ENCODE measurements at places on chromosomes 5 and 9. TPM values are rescaled to one million over a fixed set of nuclear protein-coding genes. Genes with fewer than 3 reads are reported as not detected.

Gene PTPN3
- 10.2 TPM for total RNA-seq

DNA sequence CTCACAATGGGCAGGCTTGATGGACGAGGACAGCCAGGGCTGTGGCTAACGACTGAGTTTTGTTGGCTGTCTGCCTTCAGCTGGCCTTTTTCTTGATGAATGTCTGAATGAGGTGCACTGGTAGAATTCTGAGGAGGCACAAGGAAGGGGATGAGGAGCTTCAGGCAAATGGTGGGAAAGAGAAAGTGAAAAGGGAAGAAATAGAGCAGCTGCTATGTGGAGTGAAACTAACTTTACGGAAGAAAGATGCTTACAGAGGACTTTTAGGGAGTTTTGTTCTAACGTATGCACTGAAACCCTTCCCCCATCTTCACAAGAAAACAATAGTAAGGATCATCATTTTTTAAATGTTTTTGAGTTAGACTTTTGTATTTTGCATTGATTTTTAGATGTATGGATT lies 45.3 kb downstream of the OR2K2 start:
- DNase-seq: no peak

GRCh38 chr5:98757978-98758377 lies 15.5 kb upstream of the RGMB start:
- DNase-seq: no peak

DNA sequence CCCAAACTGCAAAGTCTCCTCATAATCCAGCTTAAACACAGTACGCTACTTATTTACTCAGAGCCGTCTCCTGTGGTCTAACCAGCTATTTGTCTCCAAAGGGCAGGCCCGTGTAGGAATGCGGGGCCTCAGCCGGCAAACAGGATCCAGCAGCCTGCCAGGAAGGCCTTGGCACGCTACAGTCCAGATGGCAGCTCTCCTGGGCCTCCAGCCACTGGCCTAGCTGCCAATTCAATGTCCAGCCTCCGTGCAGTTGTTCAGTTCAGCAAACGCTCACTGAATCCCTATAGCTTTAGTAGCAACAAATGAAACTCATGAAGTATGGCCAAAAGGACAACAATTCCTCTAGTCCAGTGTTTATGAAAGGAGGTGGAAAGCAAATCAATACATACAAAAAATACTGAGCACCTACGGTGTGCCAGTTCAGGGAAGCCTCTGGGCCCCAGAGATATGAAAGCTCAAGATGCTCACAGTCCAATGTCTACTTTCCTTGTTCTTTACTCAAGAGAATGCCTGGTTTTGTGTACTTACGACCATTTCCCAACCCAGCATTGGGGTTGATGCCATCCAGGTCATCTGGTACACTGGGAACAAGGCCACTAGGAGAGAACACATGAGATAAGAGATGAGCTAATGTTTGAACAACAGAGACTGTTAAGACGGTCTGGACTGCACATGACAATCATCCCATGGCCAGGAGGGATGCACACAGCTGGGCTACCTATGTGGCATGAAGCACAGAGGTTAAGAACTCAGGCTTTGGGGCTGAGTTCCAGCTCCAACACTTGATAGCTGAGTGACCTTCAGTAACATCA lies 8.3 kb downstream of the CDK5RAP2 start:
- peak; percentile 60 for DNase-seq

GRCh38 chr9:113999256-114000062 lies 78.6 kb downstream of the AMBP start:
- peak; percentile 12 for DNase-seq

DNA sequence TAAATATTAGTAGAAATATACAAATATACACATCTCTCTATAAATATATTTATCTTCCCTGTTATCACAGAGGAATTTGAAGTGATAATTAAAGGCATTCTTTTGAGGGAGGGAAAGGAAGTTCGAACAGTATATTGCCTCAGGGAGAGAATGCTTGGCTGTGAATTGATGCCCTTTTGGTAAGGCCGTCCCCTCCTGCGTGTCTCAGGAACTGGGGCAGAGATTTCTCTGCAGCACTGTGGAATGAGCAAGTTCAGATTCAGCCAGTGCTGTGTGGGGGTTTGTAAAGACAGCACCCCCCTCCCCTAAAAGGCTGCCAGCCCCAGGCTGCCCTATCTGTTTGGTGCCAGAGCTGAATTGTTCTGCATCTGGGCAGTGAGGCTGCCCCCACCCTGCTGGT lies 42.0 kb downstream of the UBE2QL1 start:
- no peak for DNase-seq

GRCh38 chr9:137632230-137633161 lies 13.7 kb downstream of the EHMT1 start:
- no peak for DNase-seq

Gene TOR4A
- 62.6 TPM for total RNA-seq

GRCh38 chr5:5381310-5381913 lies 41.1 kb upstream of the ICE1 start:
- no peak for DNase-seq

GRCh38 chr9:17744786-17745185 lies 165.9 kb downstream of the SH3GL2 start:
- no peak for DNase-seq

DNA sequence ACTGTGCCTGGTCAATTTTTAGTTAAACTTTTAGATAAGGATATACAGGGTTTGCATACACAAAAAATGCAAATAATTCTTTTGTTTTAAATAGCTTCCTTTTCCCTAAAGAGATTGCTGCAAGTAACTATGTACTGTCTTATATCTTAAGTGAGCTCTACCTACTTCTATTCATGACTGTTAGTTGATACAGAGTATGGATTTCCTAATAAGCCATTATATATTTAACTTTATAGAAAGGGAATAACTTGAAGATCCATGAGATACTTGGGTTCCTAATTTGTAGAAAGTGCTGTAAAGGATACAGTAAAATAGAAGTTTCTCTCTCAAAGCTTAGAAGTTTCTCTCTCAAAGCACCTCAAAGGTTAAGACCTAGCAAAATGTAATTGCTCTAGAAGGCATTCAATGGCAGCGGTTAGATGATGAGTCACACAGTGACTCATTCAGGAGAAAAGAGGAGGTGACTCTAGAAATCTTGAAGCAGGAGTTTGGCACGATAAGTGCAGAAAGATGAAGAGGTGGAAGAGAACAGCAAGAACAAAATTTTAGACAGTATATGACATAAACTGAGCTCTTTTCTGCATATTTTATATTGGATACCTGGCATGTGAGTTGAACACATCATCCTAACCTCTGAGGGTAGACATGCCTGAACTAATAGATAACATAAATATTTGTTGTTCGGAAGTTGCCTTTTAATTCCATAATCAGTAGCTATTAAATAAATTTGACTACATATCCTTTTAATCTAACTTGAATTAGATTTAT lies 5.5 kb upstream of the DNAJC21 start:
- DNase-seq: peak; percentile 52

DNA sequence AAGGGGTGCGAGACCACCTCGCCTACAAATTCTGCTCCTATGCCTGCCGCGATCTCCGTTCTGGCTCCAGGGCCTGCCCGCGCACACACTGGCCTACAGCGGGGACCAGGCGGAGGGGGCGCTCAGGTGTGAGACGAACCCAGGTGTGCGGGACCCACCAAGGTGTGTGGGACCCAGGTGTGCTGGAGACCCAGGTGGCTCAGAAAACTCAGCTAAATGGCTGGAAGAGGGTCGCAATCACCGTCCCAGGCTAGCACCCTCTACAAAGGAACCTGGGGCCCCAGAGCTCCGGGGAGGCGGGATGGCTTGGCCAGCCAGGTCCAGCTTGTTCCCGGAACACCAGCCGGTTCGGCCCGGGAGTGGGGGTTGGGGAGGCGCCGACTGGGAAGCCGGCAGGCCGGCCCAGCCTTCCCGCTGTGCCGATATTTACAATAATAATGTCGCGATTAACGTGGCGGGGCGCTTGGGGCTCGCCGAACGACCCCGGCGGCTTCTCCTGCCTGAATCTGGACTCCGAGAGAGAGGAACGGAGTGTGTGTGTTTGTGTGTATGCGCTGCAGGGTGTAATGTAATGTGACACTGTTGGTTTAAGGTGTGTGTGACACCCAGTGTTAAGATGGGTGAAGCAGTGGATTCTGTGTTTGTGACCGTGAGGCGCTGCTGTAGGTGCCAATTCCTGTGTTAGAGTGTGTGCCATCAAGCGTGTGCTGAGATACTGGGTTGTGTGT lies 1.4 kb downstream of the PCDH1 start:
- peak; percentile 88 for DNase-seq

Gene ZBED3
- total RNA-seq: 20.5 TPM

Gene DMGDH
- 1.0 TPM for total RNA-seq

Gene GABBR2
- total RNA-seq: 0.94 TPM

DNA sequence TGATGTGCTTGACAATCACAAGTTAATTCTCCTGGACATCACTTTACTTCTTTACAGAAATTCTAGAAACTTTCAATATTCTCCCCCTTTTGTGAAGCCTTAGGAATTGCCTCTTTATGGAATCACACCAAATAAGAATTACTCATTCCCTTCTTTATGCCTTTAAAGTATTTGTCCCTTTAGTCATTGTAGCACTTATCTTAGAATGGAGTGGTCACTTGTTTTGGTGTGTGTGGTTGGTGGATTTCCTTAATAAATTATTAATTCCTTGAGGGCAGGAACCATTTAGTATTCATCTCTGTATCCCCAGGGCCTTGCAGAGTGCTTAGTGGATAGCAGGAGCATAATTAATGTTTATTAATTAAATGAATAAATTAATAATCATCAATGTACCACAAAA lies 307.0 kb downstream of the ARRDC3 start:
- no peak for DNase-seq

Gene COL5A1
- total RNA-seq: 14.7 TPM

GRCh38 chr9:14308853-14309145 lies 5.1 kb downstream of the NFIB start:
- no peak for DNase-seq

DNA sequence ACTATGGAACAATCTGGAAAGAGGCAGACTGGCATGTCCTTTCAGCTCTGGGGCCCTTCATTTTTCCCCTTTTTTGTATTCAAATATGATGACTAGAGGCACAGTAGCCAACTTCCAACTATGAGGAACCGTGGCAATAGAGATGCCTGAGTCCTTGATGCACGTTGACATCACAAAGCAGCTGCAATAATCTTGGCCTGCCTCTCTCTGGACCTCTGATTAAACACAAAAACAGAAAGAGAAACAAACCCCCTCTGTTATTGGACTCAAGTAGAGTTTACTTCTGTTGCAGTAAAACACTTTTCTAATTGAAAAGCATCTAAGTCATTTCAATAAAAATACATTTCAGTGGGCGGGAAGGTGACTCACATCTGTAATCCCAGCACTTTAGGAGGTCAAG lies 122.2 kb upstream of the GRAMD2B start:
- no peak for DNase-seq

DNA sequence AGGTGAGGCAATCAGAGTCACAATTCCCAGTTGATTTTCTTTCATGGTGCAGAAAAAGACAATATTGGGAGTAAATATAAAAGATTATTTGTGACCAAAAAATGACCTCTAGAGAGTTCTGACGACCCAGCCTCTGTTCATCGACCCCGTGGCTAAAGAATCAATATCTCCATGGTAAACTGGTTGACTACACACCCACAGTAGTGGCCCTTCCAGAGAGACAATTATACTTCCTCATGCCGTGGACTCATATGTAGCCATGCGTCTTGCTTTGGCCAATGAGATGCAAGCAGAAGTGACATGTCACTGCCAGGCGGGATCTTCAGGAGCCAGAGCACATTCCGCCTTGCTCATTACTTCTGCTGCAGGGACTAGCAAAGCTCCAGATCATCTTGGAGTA lies 163.3 kb upstream of the RAD23B start:
- no peak for DNase-seq

Gene DBH
- not detected for total RNA-seq

DNA sequence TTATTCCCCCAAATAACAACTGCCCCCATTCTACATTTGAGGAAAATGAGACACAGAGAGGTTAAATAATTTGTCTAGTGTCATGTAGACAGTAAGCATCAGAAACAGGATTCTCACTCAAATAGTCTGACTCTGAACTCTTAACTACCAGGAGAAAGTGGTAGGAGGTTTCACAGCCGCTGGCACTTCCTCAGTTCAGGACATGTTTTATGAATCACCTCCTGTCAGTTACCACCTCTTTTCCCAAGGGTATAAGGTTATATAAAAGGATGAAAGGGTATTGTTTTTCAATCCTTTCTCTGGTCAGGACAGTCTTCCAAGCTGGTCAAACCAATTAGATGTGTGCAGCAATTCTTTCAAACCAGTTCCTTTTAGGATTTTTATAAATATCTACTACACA lies 52.1 kb downstream of the TSSK1B start:
- DNase-seq: no peak

Gene ITGA1
- 75.1 TPM for total RNA-seq

DNA sequence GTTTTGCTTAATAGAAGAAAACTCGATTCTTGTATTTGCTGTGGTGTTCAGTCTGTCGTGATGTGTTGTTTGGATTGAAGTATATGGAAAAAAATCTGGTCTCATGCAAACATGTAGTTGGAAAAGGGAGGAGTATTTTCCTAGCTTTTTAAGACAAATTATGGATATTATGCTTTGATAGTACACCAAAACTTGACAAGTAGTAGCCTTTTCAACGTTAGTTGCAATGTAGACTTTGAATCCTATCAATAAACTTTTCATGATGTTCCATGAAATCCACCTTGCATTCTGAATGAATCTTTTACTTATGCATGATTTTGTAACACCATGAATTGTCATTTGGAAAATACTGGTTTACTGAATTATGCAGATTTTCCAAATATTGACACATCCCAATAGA lies 64.2 kb downstream of the LHX2 start:
- DNase-seq: no peak

GRCh38 chr9:130175355-130175754 lies 3.2 kb downstream of the NCS1 start:
- no peak for DNase-seq

GRCh38 chr5:123438902-123439301 lies 15.7 kb upstream of the CEP120 start:
- DNase-seq: peak; percentile 39
